ENCODE measurements at places on chromosomes 3 and 15.

DNA sequence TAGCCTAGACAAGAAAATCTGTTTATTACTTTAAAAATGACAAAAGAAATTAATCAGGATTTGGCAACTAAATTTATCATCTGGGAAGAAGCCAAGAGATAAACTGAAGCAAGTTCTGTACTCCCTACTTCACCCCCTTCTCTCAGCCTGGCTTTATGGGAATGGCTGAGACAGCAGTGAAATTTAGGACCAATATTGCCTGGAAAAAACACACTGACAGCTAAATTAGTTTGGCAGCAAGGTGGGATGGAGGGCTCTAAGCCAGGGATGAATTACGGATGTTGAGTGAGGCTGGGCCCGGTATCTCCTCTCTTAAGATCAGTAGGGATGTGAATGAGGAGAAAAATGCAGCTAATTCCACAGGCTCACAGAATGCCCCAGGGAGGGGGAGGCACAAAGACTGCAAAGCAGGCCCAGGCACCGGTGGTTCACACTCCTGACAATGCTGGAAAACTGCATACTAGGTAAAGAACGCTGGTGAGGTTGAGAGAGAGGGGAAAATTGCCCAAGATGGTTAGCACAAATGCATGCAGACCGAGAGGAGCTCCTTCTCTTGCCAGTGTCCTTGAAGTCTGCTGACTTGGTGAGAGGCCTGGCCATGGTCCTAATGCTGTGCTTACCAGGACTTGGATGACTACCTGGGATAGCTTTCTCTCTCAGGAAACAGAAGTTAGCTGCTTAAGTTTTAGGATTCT lies 89.0 kb downstream of the WDR76 start:
- peaks cover 6% of the 10 kb centered on the region for H3K27me3 ChIP-seq
- H3K4me3 ChIP-seq: no peak overlapping the region
- no peak for DNase-seq
- no peak overlapping the region for H3K27ac ChIP-seq

DNA sequence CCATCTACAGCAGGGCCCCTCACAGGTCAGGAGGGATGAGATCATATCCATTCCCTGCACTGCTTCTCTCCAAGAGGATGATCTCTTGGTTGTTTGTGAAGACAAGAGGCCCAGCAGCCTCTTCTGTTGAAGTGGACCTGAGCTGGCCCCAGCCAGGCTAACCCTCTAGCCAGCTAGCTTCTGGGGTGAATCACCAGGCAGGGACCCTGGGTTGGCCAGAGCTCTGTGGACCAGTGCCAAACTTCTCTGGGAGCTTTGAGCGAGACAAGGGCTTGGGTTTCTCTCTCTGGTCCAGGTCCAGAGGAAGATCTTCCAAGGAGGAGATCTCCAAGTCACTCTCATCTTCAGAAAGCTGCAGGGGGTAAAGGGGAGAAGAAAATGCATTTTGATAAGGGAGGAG lies 52.7 kb downstream of the CLDN18 start:
- DNase-seq: no peak
- peaks cover 4% of the 10 kb centered on the region for H3K27me3 ChIP-seq
- H3K36me3 ChIP-seq: no peaks in the 10 kb centered on the region
- no peak overlapping the region for H3K27ac ChIP-seq
- H3K4me1 ChIP-seq: peaks cover 16% of the 10 kb centered on the region
- H3K4me3 ChIP-seq: no peak overlapping the region

GRCh38 chr3:158167737-158168557 lies 58.1 kb downstream of the RSRC1 start:
- no peak overlapping the region for H3K27ac ChIP-seq
- peaks cover 31% of the 10 kb centered on the region for H3K36me3 ChIP-seq
- peak; percentile 20 for DNase-seq
- H3K27me3 ChIP-seq: no peaks in the 10 kb centered on the region
- H3K4me1 ChIP-seq: peaks cover 8% of the 10 kb centered on the region
- no peak overlapping the region for H3K4me3 ChIP-seq

DNA sequence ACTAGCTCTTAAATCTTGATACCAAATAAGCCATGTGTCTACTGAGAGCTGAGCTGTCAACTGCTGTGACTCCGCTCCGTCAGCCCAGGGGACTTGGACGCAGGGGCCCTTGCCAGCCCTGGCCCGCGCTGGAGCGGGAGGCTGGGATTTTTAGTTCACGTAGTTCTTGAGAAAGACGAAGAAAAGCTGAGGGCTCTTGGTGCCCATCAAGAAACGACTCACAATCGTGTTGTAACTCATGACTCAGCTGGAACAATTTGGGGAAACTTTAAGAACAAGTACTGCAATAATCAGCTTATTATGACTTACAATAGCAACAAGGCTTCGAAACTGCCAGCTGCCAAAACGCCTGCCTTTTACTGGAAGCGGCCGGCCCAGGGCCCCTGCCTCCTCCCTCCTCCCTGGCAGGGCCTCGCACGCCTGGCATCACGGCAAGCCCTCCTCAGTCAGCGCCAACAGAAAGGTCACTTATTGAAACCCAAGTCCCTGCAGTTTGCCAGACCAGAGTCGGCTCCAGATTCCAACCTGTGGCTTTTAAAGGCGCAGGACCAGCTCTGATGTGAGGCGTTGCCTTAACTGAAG lies 60.3 kb downstream of the RGMA start:
- peaks cover 35% of the 10 kb centered on the region for H3K36me3 ChIP-seq
- peak; percentile 49 for DNase-seq
- no peak overlapping the region for H3K4me3 ChIP-seq
- H3K27me3 ChIP-seq: no peaks in the 10 kb centered on the region
- H3K27ac ChIP-seq: peak overlapping the region; percentile 79

All from activated CD4-positive, alpha-beta T cell treated with anti-CD3 and anti-CD28 coated beads for 36 hours (primary cell).